ENCODE measurements at places on chromosomes 1 and 21.
A peak's percentile ranks its signal among the peaks of the same experiment; 100 is the strongest.

- H3K27me3 ChIP-seq = no peaks in the 10 kb centered on the region
- no peak for DNase-seq
- peaks cover 81% of the 10 kb centered on the region for H3K4me1 ChIP-seq
Measured at GRCh38 chr1:155011004-155011416, 8.4 kb downstream of the ZBTB7B start.

DNA sequence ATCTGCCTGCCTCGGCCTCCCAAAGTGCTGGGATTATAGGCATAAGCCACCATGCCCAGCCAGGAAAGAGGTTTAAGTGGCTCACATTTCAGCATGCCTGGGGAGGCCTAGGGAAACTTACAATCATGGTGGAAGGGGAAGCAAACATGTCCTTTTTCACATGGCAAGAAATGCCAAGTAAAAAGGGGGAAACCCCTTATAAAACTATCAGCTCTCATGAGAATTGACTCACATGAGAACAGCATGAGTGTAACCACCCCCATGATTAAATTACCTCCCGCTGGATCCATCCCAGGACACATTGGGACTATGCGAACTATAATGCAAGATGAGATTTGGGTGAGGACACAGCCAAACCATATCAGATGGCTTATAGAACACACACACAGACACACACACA is 8.8 kb upstream of the KLHL12 start:
- no peak for DNase-seq
- H3K27ac ChIP-seq = no peak overlapping the region
- H3K4me3 ChIP-seq = no peak overlapping the region
- H3K36me3 ChIP-seq = peaks cover 8% of the 10 kb centered on the region

GRCh38 chr1:39132505-39133339 is 71.8 kb upstream of the MACF1 start:
- H3K36me3 ChIP-seq = no peaks in the 10 kb centered on the region
- no peaks in the 10 kb centered on the region for H3K27me3 ChIP-seq
- H3K27ac ChIP-seq = no peak overlapping the region
- H3K4me3 ChIP-seq = no peak overlapping the region
- H3K4me1 ChIP-seq = peaks cover 4% of the 10 kb centered on the region

- peak; percentile 43 for DNase-seq
- H3K27me3 ChIP-seq = no peaks in the 10 kb centered on the region
- peak overlapping the region; percentile 92 for H3K4me3 ChIP-seq
- H3K27ac ChIP-seq = peak overlapping the region; percentile 84
- peaks cover 12% of the 10 kb centered on the region for H3K36me3 ChIP-seq
Measured at GRCh38 chr1:42334240-42335049, 590 bp downstream of the FOXJ3 start.

GRCh38 chr1:156961709-156962108 is 41.3 kb downstream of the LRRC71 start:
- H3K4me3 ChIP-seq = no peak overlapping the region
- H3K4me1 ChIP-seq = peaks cover 43% of the 10 kb centered on the region
- H3K27ac ChIP-seq = no peak overlapping the region
- H3K36me3 ChIP-seq = peaks cover 12% of the 10 kb centered on the region

- H3K4me1 ChIP-seq = peaks cover 7% of the 10 kb centered on the region
- DNase-seq = no peak
- H3K4me3 ChIP-seq = no peak overlapping the region
- H3K27ac ChIP-seq = no peak overlapping the region
Measured at GRCh38 chr1:94044290-94044790, 76.6 kb downstream of the ABCA4 start.

DNA sequence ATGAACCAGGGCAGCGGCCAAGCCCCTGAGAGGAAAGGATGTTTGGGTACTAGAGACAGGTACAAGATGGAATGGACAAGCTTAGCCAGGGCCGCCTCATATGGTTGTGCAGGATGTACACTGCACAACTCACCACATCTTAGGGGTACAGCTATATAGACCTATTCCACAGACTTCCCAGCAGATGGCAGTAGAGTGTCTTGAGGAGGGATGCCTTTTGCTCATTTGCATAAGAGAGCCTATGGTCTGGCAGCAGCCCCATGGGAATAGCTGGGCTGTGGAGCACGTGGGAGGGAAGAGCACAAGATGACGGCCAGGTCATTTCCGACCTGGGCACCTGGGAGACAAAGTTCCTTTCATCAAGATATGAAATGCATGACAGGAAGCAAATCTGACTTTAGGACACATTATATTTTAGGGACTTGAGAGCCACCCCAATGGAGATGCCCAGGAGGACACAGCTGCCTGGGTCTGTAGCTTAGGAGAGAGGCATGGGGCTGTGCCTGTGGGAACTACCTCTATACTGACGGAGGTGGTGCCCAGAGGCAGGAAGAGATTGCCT is 215.5 kb downstream of the KCNJ6 start:
- H3K36me3 ChIP-seq = no peaks in the 10 kb centered on the region
- H3K4me1 ChIP-seq = no peaks in the 10 kb centered on the region
- peaks cover 2% of the 10 kb centered on the region for H3K27me3 ChIP-seq
- DNase-seq = peak; percentile 16
- no peak overlapping the region for H3K27ac ChIP-seq

- H3K27ac ChIP-seq = peak overlapping the region; percentile 57
- peaks cover 60% of the 10 kb centered on the region for H3K36me3 ChIP-seq
- DNase-seq = peak; percentile 33
Measured at GRCh38 chr1:93219443-93219842, 38.9 kb downstream of the CCDC18 start.

- H3K27ac ChIP-seq = no peak overlapping the region
- H3K4me3 ChIP-seq = no peak overlapping the region
- H3K4me1 ChIP-seq = no peaks in the 10 kb centered on the region
- peaks cover 18% of the 10 kb centered on the region for H3K27me3 ChIP-seq
- no peaks in the 10 kb centered on the region for H3K36me3 ChIP-seq
Measured at GRCh38 chr1:101323535-101323934, 86.7 kb downstream of the S1PR1 start.

DNA sequence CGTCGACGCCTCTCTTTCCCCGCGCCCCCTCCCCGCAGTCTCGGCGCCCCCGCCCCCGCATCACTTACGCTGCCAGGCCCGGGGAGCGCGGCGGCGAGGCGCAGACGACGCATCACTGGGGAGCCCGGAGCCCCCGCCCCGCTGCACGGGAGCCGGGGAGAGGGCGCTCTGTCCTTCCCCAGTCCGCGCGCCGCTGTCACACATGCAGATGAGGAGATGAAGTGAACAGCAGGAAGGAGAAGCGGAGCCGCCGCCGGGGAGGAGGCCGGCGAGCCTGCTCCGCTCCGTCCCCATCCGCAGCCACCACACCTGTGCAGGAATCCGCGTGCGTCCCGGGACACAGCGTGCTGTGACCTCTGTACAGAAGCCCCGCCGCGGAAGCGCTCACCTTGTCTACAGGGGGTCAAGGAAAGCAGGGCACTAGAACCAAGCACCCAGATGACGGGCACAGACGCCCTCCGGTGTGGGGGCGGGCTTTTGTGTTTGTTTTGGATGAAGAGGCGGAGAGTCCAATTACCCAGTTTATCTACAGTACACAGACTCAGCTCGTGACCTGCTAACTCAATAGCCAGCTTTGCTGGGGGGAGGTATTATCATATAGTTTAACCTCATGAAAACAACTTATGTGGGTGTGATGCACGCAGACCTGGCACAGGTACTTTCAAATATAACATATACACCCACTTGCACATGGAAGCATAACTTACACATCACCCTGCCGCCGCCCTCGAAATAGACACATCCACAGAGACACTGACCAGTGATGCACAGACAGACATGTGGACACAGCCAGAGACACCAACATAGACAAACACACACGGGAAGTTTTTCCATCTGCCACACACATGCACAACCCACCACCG is 12.4 kb downstream of the KLHDC8A start:
- H3K27me3 ChIP-seq = peaks cover 61% of the 10 kb centered on the region
- peaks cover 13% of the 10 kb centered on the region for H3K4me1 ChIP-seq
- H3K27ac ChIP-seq = no peak overlapping the region
- no peaks in the 10 kb centered on the region for H3K36me3 ChIP-seq
- DNase-seq = peak; percentile 35

- H3K4me1 ChIP-seq = no peaks in the 10 kb centered on the region
- H3K27ac ChIP-seq = no peak overlapping the region
- H3K36me3 ChIP-seq = no peaks in the 10 kb centered on the region
- no peak overlapping the region for H3K4me3 ChIP-seq
Measured at GRCh38 chr1:203182387-203182953, 4.0 kb downstream of the CHI3L1 start.

DNA sequence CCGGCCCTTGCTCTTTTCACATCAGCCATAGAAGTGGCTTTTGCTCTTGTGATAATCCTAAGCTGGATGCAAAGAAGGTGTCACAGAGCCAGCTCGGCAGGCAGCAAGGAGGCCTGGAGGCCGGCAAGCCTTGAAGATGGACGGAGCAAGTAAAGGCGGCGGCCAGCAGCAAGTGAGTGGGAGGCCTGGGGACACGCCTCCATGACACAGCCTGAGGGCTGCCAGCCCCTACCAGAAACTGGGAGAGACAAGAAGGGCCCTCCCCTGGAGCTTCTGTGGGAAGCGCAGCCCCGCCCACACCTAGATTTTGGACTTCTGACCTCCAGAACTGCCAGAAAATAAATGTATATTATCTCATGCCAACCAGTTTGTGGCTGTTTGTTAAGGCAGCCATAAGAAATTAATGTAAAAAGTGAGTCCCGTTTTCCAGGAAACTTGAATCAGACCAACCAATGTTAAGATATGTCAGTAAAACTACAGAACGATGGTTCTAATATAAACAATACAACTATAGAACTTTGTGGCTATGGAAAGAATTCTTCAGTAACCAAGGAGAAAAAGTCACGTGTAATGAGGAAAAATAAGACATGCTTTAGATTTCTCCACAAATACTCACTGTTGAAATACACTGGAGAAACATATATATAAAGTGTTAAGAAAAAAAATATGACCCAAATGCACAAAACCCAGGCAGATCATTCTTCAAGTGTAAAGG is 49.9 kb downstream of the BACE2 start:
- DNase-seq = no peak
- H3K27me3 ChIP-seq = peaks cover 13% of the 10 kb centered on the region

GRCh38 chr21:33811167-33812010 is 104.2 kb downstream of the ATP5PO start:
- H3K4me3 ChIP-seq = no peak overlapping the region
- H3K27me3 ChIP-seq = no peaks in the 10 kb centered on the region
- no peaks in the 10 kb centered on the region for H3K4me1 ChIP-seq
- no peak for DNase-seq

- H3K27me3 ChIP-seq = no peaks in the 10 kb centered on the region
- no peak for DNase-seq
- no peak overlapping the region for H3K4me3 ChIP-seq
- peaks cover 21% of the 10 kb centered on the region for H3K4me1 ChIP-seq
- H3K27ac ChIP-seq = no peak overlapping the region
Measured at GRCh38 chr1:234938135-234938534, 190.5 kb downstream of the TOMM20 start.

DNA sequence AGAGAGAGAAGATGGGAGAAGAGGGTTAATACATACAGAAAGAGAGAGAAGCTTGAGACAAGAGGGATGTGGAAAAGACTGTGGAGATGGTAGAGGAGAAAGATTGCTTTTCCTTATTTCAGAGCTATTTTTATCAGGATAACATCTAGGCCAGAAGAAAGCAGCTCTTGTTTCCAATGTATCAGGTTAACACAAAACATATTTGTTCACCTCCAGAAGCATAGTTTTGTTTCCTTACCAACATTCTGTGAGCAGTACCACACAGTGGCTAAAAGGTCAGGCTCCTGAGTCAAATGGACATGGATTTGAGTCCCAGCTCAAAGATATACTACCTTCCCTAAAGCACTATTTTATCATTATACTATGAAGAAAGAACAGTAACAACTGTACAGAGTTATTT is 185.5 kb downstream of the DUSP10 start:
- no peaks in the 10 kb centered on the region for H3K36me3 ChIP-seq
- no peak overlapping the region for H3K4me3 ChIP-seq
- no peaks in the 10 kb centered on the region for H3K4me1 ChIP-seq
- H3K27me3 ChIP-seq = no peaks in the 10 kb centered on the region

DNA sequence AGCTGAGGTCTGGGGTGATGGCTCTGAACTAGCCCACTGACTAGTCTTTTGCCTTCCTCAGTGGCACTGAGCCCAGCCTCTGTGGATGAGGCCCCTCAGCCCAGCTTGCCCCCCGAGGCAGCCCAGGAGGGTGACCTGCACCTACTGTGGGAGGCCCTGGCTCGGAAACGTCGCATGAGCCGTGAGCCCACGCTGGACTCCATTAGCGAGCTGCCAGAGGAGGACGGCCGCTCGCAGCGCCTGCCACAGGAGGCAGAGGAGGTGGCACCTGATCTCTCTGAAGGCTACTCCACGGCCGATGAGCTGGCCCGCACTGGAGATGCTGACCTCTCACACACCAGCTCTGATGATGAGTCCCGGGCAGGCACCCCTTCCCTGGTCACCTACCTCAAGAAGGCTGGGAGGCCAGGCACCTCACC is 87.8 kb downstream of the TRIM11 start:
- no peak overlapping the region for H3K27ac ChIP-seq
- H3K27me3 ChIP-seq = no peaks in the 10 kb centered on the region
- H3K36me3 ChIP-seq = no peaks in the 10 kb centered on the region
- no peaks in the 10 kb centered on the region for H3K4me1 ChIP-seq
- DNase-seq = no peak

DNA sequence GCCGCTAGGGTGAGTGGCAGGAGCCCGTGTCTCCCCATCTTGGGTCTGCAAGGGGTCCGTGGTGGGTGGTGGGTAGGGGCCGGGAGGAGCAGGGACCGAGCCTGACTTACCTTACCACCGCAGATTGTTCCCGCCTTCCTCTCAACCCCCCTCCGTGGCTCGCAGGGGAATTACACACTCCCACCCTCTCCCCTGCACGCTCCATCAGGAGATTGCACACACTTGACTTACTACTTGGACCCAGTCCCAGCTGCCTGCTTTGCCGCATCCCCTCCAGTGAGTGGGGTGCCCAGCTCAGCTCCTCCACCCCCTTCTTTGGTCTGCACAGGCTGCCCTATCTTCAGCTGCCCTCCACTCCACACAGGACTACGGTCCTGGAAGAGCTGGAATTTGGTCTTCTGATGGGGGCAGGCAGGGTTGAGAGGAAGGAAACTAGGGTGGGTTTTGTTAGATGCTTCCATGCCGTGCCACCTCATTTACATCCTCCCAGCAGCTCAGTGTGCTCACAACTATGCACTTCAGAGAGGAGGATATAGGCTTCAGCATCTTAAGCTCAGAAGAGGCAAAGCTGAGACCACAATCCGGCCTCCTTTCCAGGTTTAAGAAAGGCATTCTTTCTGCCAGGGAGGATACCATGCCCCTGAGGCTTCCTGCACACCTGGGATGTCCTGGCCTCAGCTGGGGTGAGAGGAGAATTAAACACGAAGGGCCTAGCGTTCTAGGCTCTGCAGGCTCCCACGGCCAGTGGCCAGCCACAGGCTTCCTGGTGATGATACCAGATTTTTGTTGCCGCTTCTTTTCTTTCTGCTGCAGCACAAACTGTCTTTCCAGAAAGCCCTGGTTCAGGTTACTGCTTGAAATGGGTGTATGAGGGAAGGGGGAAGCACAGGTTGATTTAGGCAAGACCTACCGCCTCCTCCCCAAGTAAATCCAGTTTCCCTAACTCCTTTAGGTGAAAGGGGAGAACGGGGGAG is 2.3 kb downstream of the KCNC4 start:
- H3K27ac ChIP-seq = no peak overlapping the region
- H3K36me3 ChIP-seq = peaks cover 3% of the 10 kb centered on the region
- no peak for DNase-seq
- peaks cover 55% of the 10 kb centered on the region for H3K4me1 ChIP-seq
- peaks cover 9% of the 10 kb centered on the region for H3K27me3 ChIP-seq

- H3K27me3 ChIP-seq = no peaks in the 10 kb centered on the region
- peaks cover 5% of the 10 kb centered on the region for H3K4me1 ChIP-seq
- no peak overlapping the region for H3K27ac ChIP-seq
- DNase-seq = no peak
- H3K4me3 ChIP-seq = no peak overlapping the region
Measured at GRCh38 chr1:121558514-121558913, 373.7 kb downstream of the SRGAP2C start.
